ENCODE measurements at places on chromosomes 12 and 14.

DNA sequence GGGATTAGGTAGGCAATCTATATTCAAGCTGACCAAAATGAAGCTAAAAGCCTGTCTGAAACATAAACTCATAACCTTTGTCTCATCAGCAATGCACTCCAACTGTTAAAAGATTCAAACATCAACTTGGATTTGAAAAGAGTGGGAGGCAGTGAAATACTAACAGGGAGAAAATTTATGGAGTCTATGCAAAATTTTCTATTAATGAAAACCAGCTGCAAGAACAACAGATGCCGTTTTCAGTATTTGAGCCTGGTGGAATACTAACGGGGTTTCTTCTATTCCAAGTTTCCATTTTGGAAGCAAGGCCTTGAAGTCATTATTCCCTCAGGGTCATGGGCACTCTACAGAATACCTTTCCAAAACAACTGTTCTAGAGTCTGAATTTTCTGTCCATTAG, 88.3 kb downstream of the LRP6 start:
- no peak for DNase-seq

DNA sequence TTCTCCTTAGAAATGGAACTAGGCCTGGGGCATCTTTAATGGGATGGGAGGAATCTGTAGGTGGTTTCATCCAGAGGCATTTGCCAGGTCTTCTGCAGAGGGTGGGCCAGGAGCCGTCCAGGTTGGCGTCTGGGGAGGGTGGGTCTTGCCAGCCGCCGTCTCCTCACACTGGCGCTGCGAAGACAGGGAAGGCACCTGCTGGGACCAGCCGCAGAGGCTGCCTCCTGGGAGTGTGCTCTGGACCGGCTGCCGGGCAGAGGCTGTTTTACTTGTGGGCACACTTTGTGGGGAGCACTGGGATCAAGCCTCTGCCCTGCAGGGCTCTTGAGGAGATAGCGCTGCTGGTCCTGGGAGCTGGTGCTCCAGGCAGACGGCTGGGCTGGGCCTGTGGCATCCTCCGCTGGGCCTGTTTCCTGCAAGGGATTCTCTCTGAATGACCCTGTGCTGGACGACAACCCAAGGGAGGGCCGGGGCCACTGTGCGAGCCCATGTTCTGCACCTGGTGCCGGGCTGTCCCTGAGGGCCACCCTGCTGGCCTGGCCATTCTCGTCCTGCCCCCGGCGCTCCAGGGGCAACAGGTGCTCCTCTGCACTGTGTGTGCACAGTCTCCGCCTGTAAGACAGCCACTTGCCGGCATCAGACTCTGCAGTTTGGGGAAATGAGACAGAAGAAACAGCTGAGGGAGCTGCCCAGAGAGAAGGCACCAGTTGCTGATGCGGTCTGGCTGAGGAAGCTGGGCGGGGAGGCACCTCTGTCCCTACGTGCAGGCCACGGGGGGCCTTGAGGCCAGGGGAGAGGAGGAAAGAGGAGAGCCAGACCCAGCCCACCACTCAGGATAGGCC, 10.0 kb upstream of the TEX22 start:
- no peak for DNase-seq

DNA sequence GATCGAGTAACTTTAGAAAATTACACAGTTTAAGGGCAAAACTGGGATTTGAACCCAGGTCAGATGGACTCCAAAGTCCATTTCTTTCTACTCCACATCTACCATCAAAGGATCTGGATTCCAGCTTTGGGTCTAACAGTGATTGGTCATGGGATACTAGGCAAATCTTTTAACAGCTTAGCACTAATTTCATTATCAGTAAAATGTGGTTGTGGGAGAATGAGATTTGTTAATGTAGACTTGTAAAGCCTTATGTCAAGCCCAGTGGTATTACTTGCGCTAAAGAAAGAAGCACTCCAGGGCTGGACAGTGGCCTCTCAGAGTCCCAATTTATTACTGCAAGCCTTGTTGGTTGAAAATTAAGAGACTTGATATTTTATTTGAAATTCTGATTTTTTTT, 65.2 kb upstream of the MANSC4 start:
- DNase-seq, result no peak

DNA sequence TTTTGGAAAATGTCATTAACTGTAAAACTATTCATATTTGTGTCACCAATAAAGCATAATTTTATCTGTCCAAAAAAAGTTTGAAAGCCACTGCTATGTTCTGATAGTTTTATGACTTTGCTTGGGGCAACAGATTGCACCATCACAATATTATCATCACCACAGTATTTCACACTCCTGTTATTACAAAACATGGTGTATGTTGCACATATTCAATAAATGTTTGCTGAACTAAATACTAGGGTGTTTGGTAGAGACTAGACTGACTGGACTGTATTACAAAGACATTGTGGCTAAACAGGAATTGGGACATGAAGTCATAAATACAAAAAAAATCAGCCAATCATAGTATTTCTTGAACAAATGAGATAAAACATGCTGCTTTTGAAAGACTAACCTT, 55.1 kb downstream of the PAWR start:
- DNase-seq, result no peak

GRCh38 chr14:74362361-74362915, 14.2 kb downstream of the VRTN start:
- peak; percentile 88 for DNase-seq

GRCh38 chr14:102063109-102063807, 23.6 kb downstream of the HSP90AA1 start:
- DNase-seq, result peak; percentile 39

- no peak for DNase-seq
Observed at GRCh38 chr12:50926415-50926814, 25.9 kb upstream of the HIGD1C start.

- DNase-seq, result no peak
Observed at GRCh38 chr14:76599141-76599540, 162.1 kb upstream of the VASH1 start.

GRCh38 chr12:18443768-18444437, 182.6 kb downstream of the PIK3C2G start:
- DNase-seq, result peak; percentile 47

DNA sequence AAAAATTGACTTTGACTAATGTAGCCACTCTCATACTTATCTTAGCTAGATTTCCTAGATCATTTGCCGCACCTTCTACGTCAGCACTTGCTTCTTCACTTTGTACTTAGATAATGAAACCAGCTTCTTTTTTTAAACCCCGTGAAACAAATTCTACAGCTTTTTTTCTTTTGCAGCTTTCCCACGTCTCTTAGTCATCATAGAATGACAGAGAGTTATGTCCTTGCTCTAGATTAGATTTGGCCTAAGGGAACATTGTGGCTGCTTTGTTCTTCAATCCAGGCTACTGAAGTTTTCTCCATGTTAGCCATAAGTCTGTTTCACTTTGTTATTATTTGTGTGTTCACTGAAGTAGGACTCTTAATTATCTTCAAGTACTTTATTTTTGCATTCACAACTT, 94.9 kb downstream of the SLCO1A2 start:
- no peak for DNase-seq

GRCh38 chr12:80504389-80505163, 60.5 kb downstream of the PTPRQ start:
- DNase-seq, result no peak

GRCh38 chr14:52873065-52873464, 77.8 kb downstream of the FERMT2 start:
- no peak for DNase-seq

DNA sequence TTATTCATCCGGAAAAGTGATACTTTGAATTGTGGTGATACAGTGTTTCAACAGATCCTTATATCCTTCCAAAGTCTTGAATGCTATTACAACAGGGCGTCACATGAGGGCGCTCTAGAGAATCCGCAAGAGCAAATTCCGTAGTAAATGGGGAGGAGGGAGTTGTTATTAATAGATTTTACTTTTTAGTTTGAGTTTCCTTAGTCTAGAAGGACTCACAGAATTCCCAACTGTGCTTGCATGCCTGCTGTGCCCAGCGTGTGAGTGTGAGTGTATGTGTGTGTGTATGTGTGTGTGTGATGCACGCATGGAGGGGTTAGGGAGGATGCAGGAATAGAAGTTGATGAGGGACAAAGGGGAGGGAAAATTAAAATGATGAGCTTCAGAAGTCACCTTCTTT, 375.3 kb downstream of the C12orf75 start:
- DNase-seq, result peak; percentile 61

GRCh38 chr12:12505544-12506495, 56.8 kb downstream of the DUSP16 start:
- DNase-seq, result no peak

DNA sequence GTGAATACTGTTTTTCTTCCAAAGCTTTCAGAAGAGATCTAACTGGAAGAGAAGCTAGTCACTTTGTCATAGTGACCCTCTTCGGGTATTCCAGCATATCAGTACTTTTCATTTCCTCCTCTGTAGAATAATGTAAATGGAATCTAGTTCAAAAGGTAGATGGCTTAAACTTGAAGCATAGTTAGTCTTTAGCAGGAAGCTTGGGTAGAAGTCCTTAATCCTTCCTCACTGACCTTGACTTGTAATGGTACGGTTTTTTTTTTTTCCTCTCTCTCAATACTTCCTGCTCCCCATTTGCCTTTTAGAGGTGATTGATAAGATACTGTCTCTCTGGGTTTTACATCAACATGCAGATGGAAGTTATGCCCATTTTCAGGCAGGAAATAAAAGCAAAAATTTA, 1.7 kb downstream of the FBXO34 start:
- no peak for DNase-seq

DNA sequence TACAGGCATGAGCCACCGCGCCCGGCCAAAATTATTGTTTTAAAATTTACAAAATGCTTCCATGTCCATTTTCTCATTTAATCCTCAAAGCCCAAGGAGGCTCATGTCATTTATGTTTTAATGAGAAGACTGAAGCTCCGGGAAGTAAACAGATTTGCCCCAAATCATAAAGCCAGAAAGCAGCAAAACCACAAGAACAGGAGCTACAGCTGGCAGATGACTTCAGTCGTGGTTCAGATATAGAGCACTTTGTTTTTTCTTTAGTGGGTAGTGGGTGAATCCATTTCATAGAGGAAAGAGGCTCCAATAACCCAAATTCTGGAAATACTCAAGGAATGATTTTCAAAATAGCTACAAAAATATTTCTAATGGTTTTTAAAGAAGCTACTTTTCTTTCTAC, 45.4 kb upstream of the VPS33A start:
- no peak for DNase-seq

GRCh38 chr12:29559198-29559597, 61.7 kb upstream of the OVCH1 start:
- no peak for DNase-seq

DNA sequence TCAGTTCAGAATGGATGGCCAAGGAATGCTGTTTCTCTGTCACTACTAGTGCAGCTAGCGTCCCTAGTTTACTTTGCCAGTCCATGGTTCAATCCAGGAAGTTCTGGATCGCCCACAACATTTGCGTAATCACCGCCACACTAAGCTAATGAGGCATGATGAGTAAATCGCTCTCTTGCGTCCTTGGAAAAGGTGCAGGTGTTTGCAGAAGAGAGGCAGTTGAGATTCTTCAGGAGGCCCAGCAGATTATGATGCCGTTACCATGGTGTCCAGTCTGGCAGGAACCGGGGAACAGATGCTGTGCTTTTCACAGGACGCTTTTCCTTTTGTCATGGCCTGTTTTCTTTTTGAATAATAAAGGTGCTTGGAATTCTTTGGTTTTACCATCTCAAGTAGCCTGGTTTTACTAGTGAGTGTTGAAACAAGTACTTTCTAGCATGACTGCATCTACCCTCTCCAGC, 9.0 kb downstream of the TPH2 start:
- DNase-seq, result peak; percentile 98

GRCh38 chr14:88612981-88613380, 50.1 kb downstream of the ZC3H14 start:
- DNase-seq, result no peak

DNA sequence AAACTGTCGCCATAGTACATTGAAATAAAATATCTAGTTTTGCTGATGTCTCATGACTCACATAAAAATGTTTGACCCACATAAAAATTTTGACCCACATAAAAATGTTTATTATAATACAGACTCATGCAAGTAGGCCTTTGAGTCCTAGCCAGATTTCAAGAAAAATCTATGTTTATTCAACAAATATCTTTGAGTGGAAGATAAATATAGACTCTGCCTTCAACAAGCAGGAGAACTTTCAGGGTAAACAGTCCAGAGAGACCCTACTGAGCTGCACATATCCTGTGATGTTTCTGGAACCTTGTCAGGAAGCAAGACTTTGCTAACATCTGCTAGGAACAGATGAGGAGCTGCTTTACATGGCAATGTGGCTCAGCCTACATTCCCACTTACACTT, 283.1 kb downstream of the MDGA2 start:
- no peak for DNase-seq

DNA sequence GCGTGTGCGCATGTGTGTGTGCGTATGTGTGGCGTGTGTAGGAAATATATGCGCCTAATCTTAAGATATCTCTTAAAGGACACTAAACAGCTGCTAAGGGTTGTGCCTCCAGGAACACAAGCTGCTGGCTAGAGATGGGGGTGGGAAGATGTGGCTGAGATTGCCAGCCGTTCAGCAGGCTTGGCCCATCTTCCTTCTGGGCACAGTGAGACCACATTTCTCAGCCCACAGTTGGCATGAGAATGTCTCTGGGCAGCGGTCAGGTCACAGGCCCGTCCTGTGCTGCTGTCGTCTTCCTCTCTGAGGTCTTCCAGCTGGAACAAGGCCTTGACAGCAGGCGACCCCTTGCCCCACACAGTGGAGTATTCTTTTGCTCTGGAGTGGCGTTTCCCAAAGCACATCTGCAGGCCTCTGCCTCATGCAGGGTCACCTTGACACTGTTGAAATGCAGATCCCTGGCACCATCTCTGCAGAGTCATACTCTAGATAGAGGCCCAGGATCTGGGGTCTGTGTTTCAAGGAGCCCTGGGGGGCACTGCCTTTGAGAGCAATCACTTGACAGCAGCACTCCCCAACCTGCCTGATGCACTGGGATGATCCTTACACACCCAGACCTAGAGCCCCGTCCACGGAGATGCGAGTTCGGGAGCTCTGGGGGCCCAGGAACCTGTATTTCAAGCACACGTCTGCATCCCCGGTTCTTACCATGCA, 335.5 kb upstream of the SFSWAP start:
- no peak for DNase-seq

- no peak for DNase-seq
Observed at GRCh38 chr14:33914676-33915516, 36.0 kb downstream of the EGLN3 start.

DNA sequence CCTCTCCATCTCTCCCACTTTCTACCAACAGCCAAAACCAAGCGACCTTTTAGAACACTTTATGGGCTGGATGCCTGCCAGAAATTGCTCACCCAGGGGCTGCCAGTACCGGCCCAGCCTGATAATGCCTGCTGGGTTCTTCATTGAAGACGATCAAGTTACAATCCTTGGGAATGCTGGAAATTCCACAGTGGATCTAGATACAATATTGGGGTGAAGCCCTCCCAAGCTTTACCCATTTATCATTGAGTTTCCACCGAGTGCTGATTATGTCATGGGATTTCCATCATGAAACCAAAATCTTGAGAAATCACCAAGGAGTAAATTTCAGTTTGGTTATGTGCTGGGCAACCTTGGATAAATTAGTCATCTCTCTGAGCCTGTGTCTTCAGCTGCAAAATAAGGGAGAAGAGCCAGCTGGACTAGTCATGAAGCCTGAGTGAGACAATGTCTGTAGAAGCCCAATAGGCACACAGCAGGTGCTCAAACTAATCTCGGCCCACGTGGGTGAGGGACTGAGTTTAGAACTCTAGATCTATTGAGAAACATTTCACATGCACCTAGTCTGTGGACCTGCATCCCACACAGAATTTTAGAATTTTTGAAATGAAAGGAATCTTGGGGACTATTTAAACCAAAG, 75.5 kb upstream of the CLMN start:
- no peak for DNase-seq

- DNase-seq, result peak; percentile 43
Observed at GRCh38 chr14:67441256-67441655, 29.3 kb upstream of the PLEK2 start.
